ENCODE measurements at places on chromosomes 16 and 17.
A peak's percentile ranks its signal among the peaks of the same experiment; 100 is the strongest.

- no peak overlapping the region for H3K4me3 ChIP-seq
- H3K4me1 ChIP-seq: peaks cover 27% of the 10 kb centered on the region
These were observed 21.8 kb downstream of the AXIN1 start for GRCh38 chr16:330741-331140.

GRCh38 chr17:64632194-64632593, 29.9 kb downstream of the SMURF2 start:
- no peak overlapping the region for H3K4me3 ChIP-seq
- no peak overlapping the region for H3K27ac ChIP-seq
- H3K36me3 ChIP-seq: peaks cover 18% of the 10 kb centered on the region
- no peak for DNase-seq
- no peaks in the 10 kb centered on the region for H3K27me3 ChIP-seq

- H3K36me3 ChIP-seq: no peaks in the 10 kb centered on the region
- H3K27ac ChIP-seq: no peak overlapping the region
- no peak overlapping the region for H3K4me3 ChIP-seq
- H3K4me1 ChIP-seq: no peaks in the 10 kb centered on the region
- DNase-seq: no peak
- H3K27me3 ChIP-seq: no peaks in the 10 kb centered on the region
These were observed 59.7 kb downstream of the RNF112 start for GRCh38 chr17:19470530-19471261.

- H3K27ac ChIP-seq: peak overlapping the region; percentile 96
- H3K4me3 ChIP-seq: peak overlapping the region; percentile 98
- DNase-seq: no peak
These were observed 598 bp downstream of the NIP7 start for GRCh38 chr16:69340095-69340644.

DNA sequence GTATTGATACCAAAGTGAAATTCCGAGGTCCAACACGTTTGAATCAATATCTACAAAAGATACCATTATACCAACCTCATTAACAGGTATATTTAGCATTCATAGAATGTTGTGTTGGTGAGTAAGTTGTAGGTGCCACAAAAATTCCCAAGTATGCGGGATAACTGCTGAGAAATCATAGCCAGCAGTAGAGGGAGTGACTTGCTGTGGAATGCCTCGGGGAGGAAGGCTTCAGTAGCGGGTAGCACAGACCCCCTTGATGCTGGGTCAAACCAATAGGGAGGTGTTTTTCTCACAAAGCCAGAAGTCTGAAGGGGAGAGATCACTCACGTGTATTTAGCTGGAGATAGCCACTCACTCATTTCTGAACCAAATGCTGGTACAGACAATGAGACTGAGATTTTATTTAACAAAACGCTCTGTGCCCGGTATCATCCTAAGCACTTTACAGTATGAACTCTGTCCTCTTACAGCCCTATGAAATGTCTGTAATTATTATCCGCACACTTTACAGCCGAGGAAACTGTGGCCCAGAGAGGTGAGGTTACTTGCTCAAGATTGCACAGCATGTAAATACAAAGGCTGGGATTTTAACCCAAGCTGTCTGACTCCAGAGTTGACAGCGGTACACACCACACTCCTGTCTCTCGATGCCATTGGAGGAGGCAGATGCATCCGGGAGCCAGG, 23.1 kb downstream of the HSBP1 start:
- H3K4me1 ChIP-seq: peaks cover 18% of the 10 kb centered on the region
- H3K27ac ChIP-seq: no peak overlapping the region
- no peak for DNase-seq
- no peaks in the 10 kb centered on the region for H3K36me3 ChIP-seq

DNA sequence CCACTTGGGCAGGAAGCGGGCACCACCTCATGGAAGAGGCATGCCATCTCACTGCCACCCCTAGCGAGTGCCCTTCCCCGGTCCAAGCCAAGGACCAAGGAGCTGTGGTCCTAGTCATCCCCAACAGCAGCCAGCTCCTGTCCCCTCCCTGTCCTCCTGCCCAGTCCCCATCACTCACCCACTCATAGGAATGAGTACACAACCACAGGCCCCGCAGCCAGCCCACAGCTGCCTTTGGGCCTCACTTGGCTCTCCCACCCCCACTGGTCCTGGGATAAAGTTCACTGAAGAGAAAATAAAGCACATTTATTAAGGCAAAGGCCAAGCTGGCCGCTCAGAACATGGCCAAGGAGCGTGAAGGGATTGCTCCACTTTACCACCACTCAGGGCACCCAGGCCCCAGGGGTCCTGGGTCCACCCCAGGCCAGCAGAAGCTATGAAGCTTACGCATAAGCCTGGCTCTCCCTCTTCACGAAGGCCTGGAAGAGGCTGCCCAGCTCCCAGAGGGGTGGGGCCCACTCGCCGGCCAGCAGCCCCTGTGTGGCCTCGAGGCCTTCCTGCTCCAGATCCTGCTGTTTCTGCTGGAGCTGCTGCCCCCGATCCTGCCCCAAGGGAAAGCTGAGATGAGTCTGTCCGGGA, 3.6 kb downstream of the SCRN2 start:
- no peak for DNase-seq
- no peaks in the 10 kb centered on the region for H3K27me3 ChIP-seq

GRCh38 chr16:3038896-3039295, 2.2 kb upstream of the BICDL2 start:
- H3K36me3 ChIP-seq: no peaks in the 10 kb centered on the region
- H3K27ac ChIP-seq: no peak overlapping the region
- DNase-seq: no peak
- no peak overlapping the region for H3K4me3 ChIP-seq
- H3K4me1 ChIP-seq: peaks cover under 1% of the 10 kb centered on the region

GRCh38 chr16:87778830-87779579, 13.2 kb upstream of the KLHDC4 start:
- H3K27ac ChIP-seq: peak overlapping the region; percentile 94
- peak; percentile 92 for DNase-seq
- H3K27me3 ChIP-seq: no peaks in the 10 kb centered on the region
- peaks cover 53% of the 10 kb centered on the region for H3K4me1 ChIP-seq

DNA sequence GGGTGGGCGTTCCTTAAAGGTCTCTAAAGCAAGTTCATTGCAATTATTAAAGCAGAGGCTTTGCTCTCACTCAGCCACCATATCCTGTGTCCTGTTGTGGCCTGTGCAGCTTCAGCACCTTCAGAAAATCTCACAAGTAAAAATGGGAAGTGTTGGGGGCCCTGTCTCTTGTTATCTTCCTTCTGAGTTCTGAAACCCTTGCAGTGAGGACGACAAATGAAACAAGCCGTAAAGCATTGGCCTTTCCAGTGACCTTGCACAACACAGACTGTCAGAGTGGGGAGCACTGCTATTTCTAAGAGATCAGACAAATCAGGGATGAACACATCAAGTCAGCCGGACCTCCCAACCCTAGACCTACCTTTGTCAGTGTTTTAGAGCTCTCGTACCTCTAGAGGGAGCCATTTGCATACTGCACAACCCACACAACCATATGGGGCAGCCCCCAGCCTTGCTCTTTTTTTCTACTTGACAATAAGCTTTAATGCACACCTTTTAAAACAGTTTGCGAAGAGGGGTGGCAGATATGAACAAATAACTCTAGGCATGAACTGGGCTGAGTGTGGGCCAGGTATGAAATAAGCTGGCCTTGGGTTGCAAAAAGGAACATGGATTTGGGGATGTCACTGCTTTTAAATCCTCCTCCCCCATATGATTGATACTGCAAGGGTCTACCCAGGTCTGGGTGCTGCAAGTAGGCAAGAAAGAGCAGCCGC, 89.8 kb downstream of the KATNIP start:
- H3K27me3 ChIP-seq: no peaks in the 10 kb centered on the region
- no peaks in the 10 kb centered on the region for H3K36me3 ChIP-seq
- H3K27ac ChIP-seq: no peak overlapping the region
- peaks cover 2% of the 10 kb centered on the region for H3K4me1 ChIP-seq
- no peak overlapping the region for H3K4me3 ChIP-seq

GRCh38 chr16:56967733-56968132, 6.0 kb downstream of the CETP start:
- no peak overlapping the region for H3K27ac ChIP-seq
- H3K4me1 ChIP-seq: peaks cover 18% of the 10 kb centered on the region
- no peaks in the 10 kb centered on the region for H3K36me3 ChIP-seq
- H3K4me3 ChIP-seq: no peak overlapping the region
- DNase-seq: no peak
- H3K27me3 ChIP-seq: no peaks in the 10 kb centered on the region

DNA sequence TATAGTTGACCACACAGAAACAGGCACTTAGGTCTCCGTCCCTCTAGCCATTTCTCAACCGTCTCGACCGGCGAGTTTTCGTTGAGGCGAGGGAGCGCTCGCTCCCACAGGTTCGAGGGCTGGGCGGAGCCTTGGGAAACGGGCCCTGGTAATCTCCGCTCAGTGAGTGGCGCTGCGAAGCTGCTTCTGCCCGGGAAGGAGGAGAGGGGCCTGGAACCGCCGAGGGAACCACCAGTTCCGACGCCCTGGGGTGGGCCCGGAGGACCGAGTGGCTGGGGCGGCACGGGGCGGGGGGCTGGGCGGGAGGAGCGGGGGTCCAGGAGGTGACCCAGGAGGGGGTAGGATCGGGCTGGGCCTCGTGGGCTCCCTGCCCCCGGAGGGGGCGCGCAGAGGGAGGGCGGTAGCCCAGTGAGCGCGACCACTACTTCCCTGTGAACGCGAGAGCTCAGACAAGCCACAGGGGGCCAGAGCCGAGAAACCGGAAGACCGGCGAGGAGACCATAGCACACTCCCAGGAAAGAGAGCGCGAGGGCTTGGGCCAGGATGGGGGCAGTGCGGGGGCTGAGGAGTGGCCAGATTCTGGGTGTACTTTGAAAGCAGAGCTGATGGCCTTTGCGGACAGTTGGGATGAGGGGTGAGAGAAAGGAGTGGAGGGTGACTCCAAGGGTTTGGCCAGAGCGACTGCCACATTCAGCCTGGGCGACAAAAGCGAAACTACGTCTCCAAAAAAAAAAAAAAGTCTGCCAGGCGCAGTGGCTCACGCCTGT, 29.9 kb upstream of the ARL4D start:
- H3K4me3 ChIP-seq: peak overlapping the region; percentile 86
- H3K36me3 ChIP-seq: no peaks in the 10 kb centered on the region
- H3K4me1 ChIP-seq: peaks cover 49% of the 10 kb centered on the region
- DNase-seq: peak; percentile 60

- H3K4me1 ChIP-seq: peaks cover 21% of the 10 kb centered on the region
- H3K27ac ChIP-seq: no peak overlapping the region
- H3K36me3 ChIP-seq: no peaks in the 10 kb centered on the region
- H3K4me3 ChIP-seq: no peak overlapping the region
- H3K27me3 ChIP-seq: peaks cover 1% of the 10 kb centered on the region
These were observed 3.1 kb upstream of the GSE1 start for GRCh38 chr16:85610059-85610445.

DNA sequence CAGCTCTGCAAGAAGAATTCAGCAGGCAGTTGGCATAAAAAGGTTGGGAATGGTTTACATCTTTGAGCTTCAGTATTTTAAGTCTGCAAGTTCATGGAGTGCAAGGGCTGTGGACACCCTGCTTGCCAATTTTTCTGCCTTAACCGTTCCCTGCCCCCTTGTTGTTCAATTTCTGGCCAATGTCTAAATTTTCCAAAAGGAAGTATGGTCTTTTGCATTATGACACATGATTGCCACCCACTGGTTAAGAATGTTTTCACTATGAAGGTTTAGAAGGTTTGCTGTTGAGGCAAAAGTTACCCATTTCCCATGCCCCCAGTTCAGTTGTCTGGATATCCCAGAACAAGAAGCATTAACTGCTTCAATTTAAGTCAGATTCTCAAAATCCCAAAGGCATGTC, 441.9 kb downstream of the CDH13 start:
- no peaks in the 10 kb centered on the region for H3K36me3 ChIP-seq
- H3K4me1 ChIP-seq: no peaks in the 10 kb centered on the region
- no peak overlapping the region for H3K27ac ChIP-seq
- no peak overlapping the region for H3K4me3 ChIP-seq
- DNase-seq: no peak

GRCh38 chr17:15414532-15415306, 52.7 kb downstream of the CDRT4 start:
- no peak for DNase-seq
- no peak overlapping the region for H3K27ac ChIP-seq
- no peaks in the 10 kb centered on the region for H3K36me3 ChIP-seq
- H3K27me3 ChIP-seq: no peaks in the 10 kb centered on the region

DNA sequence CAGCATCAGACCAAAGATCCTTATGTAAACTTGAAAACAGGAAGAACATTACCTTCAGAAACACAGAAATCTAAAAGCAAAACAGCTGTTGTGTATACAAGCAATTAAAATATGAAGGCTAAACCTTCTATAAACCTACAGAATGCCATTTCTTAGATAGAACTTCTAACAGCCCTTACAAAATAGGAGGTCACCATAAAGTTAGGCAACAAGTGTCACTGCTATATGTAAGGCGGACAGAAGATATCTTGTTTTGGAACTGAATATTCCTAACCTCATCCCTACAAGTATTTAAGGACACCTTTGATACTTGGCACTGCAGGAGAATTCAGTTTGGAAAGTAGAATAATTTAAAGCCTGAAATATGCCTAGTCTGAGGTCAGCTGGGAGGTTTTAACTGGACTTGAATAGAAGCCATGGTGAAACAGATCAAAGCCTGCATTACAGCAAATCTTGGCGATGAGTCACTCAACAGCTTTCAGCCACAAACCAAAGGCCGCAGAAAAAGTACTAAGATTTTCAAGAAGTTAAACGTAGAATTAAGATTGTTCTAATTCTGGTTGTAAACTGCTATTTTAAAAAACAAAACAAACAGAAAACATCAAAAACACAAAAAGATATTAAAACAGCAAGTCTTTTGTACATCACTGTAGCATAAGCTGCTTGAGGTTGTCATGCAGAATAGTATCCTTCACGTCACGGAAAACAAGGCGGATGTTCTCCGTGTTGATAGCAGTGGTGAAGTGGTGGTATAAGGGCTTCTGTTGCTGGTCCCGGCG, 42.7 kb downstream of the GNA13 start:
- no peak overlapping the region for H3K4me3 ChIP-seq
- H3K4me1 ChIP-seq: peaks cover 58% of the 10 kb centered on the region
- H3K27me3 ChIP-seq: no peaks in the 10 kb centered on the region
- peaks cover 81% of the 10 kb centered on the region for H3K36me3 ChIP-seq
- no peak overlapping the region for H3K27ac ChIP-seq

DNA sequence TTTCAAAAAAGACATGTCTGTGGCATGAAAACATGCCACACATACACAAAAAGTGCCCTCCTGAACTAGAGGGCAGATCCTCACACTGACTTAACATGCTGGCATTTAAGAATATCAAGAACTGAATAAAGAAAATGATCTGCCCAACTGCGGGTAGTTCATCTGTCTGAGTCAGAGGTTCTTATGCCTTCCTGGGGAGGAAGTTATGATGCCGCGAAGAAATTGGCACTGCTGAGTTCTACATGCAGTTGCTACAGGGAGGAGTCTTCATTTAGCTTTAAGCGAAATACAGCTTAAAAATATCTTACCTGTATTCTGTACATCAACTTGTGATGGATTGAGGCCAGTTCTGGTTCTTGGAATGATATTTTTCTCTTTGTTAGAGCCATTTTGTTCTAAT, 6.3 kb downstream of the ALDH3A2 start:
- H3K27me3 ChIP-seq: no peaks in the 10 kb centered on the region
- H3K27ac ChIP-seq: no peak overlapping the region
- peaks cover 4% of the 10 kb centered on the region for H3K4me1 ChIP-seq
- H3K36me3 ChIP-seq: peaks cover 33% of the 10 kb centered on the region
- DNase-seq: no peak
